Activated naive CD8-positive, alpha-beta T cell treated with anti-CD3 and anti-CD28 coated beads for 36 hours (primary cell): ENCODE measurements at places on chromosomes 3 and 15. TPM values are rescaled to one million over a fixed set of nuclear protein-coding genes. Genes with fewer than 3 reads are reported as not detected.

- no peak for DNase-seq
Measured at GRCh38 chr3:174598885-174599439, 260.2 kb upstream of the NAALADL2 start.

GRCh38 chr15:75044258-75044878, 21.0 kb downstream of the PPCDC start:
- DNase-seq = no peak

- DNase-seq = no peak
Measured at GRCh38 chr3:134675726-134676256, 25.0 kb upstream of the KY start.

GRCh38 chr3:42497009-42497731, 5.3 kb upstream of the VIPR1 start:
- no peak for DNase-seq

- no peak for DNase-seq
Measured at GRCh38 chr15:77822631-77823230, 190.0 kb upstream of the LINGO1 start.

- peak; percentile 56 for DNase-seq
Measured at GRCh38 chr3:128969993-128970739, 23.7 kb downstream of the CFAP92 start.

DNA sequence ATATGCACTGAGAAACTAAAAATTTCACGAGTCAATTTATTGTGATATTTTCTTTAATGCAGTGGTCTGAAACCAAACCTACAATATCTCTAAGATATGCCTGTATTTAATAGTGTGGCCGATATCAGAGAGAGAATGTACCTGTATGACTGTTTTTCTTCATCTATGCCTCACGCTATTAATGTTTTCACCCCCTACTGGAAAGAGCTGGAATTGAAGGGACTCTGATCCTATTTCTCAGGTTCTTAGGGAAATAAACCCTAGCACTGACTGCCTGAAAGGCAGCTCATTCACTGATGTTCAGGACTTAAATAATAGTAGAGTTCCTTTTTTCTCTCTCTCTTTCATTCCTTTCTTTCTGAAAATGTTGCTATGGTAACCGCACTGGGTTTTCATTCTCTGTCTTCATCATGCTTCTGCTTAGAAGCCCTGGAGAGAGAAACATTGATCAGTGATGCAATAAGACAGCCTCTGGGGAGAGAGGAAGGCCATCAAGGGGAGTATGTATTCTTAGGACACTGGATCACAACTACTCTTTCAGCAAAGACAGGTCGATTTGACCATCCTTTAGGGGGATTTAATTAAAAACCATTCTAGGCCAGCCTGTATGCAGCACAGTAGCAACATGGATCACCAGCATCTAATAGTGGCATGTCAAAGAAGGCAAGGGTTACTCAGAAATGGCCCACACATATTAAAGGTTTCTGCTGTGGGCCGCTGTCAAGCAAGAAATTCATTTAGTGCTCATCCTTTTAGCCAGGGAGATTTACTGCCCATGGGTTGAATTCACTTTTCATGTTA, 1135.7 kb downstream of the IGSF11 start:
- DNase-seq = no peak

DNA sequence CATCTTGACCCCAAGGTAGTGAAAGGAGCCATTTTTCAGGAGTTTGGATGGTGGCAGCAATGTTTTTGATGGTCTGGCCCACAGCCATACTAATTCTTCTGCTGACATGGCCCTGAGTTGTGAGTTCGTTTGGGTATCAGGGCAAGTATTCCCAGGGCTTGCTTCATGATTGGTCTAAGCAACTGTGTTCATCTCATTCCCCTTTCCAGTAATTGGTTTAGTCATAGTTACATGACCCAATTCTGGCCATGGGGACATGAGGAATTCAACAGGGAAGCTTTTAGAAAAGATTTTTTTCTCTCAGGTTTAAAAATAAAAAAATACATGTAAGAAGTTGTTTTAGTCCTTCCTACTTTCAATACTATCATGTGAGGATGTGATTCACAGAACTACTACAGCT, 150.5 kb upstream of the NPHP3 start:
- no peak for DNase-seq

- DNase-seq = no peak
Measured at GRCh38 chr3:57062101-57062631, 1.7 kb downstream of the SPATA12 start.

Gene UBE3A
- total RNA-seq = 122 TPM

GRCh38 chr3:123026565-123027291, 835 bp downstream of the SEMA5B start:
- no peak for DNase-seq

DNA sequence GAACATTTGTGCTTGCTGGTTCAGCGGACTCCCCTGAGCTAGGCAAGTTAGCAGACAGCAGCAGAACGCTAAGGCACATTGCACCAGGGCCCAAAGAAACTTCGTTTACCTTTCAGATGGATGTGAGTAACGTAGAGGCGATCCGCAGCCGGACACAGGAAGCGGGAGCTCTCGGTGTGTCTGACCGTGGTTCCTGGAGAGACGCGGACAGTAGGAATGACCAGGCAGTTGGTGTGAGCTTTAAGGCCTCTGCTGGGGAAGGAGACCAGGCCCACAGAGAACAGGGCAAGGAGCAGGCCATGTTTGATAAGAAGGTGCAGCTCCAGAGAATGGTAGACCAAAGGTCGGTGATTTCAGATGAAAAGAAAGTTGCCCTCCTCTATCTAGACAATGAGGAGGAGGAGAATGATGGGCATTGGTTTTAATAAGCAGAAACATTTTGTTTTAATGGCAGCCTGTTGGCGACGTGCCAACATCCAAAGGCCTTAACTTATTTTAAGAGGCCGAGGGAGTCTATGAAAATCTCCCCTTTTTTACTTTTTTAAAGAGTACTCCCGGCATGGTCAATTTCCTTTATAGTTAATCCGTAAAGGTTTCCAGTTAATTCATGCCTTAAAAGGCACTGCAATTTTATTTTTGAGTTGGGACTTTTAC, 27.9 kb downstream of the SYNM start:
- no peak for DNase-seq

Gene TERC
- 20.0 TPM for total RNA-seq

Gene CD80
- total RNA-seq = 4.7 TPM

Gene EAF2
- 13.9 TPM for total RNA-seq

DNA sequence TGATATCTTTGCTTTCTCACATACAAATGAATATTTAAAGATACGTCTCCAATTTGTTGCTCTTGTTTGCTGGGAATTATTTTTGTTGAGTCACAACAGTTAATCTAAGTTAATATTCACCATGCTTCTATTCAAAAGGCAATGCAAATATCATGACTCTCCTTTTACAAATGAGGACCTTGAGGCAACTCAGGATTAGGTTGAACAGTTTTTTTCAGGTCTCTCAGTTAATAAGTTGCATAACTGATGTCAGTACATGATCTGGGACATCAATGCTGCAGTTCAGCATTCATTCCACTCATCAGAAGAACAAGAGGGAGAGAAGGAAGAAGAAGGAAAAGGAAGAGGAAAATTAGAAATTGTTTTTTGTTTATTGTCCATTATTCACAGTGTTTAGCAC, 781 bp upstream of the NAALADL2 start:
- DNase-seq = no peak

DNA sequence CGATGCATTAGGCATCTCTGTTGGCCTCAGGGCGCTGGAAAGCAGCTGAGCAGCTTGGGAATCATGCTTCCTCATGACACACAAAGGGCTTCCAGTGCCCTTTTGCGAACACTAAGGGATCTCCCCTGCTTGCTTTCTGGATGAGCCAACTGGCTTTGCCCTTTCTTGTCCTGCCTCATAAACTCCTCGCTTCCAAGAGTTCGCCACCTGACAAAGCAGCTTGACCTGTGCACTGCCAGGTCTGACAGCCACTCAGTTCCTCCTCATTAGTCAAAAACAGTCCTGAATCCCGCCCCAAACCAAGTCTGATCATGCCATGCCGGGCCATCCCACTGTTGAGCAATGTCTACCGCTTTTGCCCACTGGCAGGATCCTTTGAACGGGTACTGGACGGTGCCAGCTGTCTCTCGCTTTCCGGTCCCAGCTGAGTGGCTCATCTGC, 265.4 kb upstream of the LYSMD4 start:
- no peak for DNase-seq

DNA sequence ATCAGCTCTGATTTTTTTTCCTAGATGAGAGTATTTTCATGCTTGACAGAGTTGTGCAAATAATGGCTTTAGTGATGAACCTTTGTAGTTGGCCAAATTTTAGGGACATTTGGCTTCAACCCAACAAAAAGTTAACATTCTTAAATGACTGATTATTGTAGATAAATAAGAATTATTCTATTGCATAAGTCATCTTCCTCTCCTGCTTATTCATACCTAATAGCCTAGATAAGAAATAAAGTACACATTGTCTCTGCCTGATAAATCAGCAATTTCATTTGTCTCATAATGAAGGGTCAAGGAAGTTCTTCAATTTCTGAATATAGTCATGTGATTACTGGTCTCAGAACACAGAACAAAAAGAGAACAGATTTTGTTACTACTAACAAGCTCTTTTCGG, 428.9 kb upstream of the IL12A start:
- DNase-seq = no peak

DNA sequence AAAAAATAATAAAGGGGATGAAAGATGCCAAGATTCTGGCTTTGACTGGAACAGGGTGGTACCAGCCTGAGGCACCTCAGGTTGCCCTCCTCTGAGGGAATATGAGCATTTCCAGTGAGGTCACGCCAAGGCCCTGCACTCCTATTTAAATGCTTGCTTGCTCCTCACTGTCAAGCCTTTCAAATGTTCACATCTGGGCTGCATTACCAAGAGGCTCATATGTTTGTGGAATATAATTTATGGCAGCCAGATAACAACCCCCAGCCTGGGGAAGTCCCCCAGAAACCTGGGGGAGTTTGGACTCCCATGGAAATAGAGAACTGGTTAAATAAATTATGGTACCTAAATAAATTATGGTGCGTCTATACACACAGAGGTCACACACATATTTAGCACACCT, 88.4 kb downstream of the FRMD4B start:
- no peak for DNase-seq

Gene RNU5B-1
- 11.6 TPM for total RNA-seq

Gene THBS1
- 0.68 TPM for total RNA-seq

DNA sequence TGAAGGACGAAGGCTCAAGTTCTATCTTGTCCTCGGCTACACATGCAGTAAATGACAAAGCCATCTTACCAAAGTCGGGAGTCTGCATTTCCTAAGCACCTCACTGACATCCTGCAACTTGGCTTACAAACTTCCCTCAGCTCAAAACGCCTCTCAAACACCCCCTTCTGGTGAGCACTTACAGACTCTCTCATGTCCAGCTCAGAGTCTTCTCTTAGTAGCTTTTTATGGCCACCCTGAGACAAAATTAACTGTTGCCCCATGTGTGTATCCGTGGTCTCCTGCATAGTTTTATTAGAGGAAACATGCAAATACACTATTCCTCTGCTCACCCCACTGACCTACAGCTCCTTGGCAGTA, 819.7 kb downstream of the FHIT start:
- DNase-seq = no peak

- DNase-seq = no peak
Measured at GRCh38 chr3:109559389-109559788, 222.0 kb upstream of the DPPA4 start.

GRCh38 chr15:72135719-72136118, 17.5 kb downstream of the SENP8 start:
- DNase-seq = no peak

- no peak for DNase-seq
Measured at GRCh38 chr3:46299608-46300460, 54.1 kb upstream of the CCR2 start.

Gene ISL2
- total RNA-seq = not detected

Gene ST3GAL6
- 0.58 TPM for total RNA-seq

DNA sequence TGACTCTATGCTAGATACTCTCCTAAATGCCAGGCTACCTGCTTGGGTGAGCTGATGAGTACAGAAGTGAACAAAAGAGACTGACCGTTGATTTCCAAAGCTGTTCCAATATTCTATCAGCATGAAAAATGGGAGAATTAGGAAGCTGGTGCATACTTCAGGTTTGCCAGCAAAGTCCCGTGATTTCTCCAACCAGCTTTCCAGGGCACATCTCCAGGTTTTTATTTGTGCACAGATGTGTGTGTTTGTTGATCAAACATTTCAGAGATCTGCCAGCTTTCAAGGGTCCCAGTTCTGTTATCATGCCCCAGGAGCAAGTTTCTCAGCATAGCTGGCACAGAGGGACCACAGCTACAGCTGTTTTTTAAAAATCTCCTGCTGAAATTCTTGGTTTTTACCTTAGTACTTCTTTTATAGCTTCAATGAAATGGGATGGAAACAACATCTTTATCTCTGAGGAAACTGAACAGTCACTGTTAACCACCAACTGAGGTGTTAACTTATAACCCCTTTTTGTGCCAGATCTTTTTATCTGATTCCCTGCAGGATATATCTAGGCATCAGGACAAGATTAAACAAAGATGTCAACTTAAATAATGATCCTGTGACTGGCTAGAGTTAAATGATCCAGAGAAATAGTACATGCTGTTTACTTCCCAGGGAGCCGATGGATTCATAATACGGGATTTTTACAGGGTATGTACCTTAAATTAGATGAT, 380.8 kb downstream of the GRM7 start:
- DNase-seq = no peak

- no peak for DNase-seq
Measured at GRCh38 chr3:123678108-123678511, 93.3 kb upstream of the HACD2 start.

- no peak for DNase-seq
Measured at GRCh38 chr3:195207056-195207455, 63.9 kb downstream of the XXYLT1 start.

- no peak for DNase-seq
Measured at GRCh38 chr3:30711151-30711550, 104.8 kb downstream of the TGFBR2 start.

DNA sequence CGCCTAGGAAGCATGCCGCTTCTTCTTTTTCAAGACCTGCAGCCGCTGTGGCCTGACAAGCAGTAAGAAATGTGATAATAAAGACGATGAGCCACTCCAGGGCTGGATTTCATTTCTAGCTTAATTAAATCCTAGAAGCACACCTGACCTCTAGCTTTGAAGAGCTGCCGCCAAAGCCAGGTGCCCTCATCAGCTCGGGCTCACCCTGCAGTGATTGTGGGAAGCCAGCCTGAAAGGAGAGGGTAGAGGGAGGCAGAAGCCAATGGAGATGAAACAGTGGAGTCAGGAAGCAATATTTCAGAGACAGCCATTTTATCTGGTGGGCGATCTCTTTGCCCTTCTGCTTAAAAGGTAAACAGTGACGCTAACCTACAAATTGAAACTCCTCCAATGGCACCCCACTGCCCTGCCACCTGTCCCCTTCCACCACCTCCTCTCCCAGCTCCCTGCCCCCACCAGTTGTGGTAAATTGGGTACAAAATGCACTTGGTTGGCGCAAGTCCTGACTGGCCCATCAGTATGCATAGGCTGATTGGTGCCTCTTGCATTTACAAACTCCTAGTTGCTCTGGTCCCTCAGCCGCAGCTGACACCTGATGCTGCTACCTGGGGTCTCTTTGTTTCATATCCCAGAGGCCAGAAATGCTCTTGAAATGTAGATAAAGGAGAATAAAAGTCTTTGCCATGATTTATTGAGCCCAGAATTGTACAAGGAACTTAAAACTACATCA, 385.3 kb downstream of the PDCD6IP start:
- DNase-seq = no peak
